Immature natural killer cell (primary cell): ENCODE measurements at places on chromosomes 7 and 10. TPM values are rescaled to one million over a fixed set of nuclear protein-coding genes. Genes with fewer than 3 reads are reported as not detected.

The PTF1A gene
- not detected for polyA plus RNA-seq

The HECW1 gene
- polyA plus RNA-seq: not detected

GRCh38 chr10:117226813-117227451 is 14.0 kb upstream of the SLC18A2 start:
- no peaks in the 10 kb centered on the region for H3K4me1 ChIP-seq
- H3K4me3 ChIP-seq: no peak overlapping the region
- no peak for DNase-seq
- no peaks in the 10 kb centered on the region for H3K36me3 ChIP-seq
- H3K27me3 ChIP-seq: no peaks in the 10 kb centered on the region
- H3K27ac ChIP-seq: no peak overlapping the region

DNA sequence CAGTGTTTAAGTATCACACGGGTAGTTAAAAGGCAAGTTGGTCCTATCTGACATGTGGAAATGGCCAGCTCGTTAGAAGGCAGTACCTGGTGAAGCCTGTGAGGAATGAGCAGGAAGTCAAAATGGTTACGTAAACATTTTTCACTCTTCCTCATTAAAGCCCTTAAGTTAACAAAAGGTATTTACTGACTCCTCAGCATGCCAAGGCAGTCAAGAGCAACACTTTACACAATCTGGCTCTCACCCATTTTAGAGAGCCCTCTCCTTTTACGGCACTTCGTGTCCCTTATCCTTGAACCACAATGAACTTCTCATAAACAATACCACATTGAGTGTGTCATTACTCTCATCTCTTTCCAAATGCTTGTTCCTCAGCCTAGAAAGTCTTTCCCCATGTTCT is 11.0 kb upstream of the RSBN1L start:
- no peak overlapping the region for H3K27ac ChIP-seq
- H3K27me3 ChIP-seq: no peaks in the 10 kb centered on the region
- no peak for DNase-seq
- H3K36me3 ChIP-seq: peaks cover 18% of the 10 kb centered on the region
- peaks cover 22% of the 10 kb centered on the region for H3K4me1 ChIP-seq
- no peak overlapping the region for H3K4me3 ChIP-seq

DNA sequence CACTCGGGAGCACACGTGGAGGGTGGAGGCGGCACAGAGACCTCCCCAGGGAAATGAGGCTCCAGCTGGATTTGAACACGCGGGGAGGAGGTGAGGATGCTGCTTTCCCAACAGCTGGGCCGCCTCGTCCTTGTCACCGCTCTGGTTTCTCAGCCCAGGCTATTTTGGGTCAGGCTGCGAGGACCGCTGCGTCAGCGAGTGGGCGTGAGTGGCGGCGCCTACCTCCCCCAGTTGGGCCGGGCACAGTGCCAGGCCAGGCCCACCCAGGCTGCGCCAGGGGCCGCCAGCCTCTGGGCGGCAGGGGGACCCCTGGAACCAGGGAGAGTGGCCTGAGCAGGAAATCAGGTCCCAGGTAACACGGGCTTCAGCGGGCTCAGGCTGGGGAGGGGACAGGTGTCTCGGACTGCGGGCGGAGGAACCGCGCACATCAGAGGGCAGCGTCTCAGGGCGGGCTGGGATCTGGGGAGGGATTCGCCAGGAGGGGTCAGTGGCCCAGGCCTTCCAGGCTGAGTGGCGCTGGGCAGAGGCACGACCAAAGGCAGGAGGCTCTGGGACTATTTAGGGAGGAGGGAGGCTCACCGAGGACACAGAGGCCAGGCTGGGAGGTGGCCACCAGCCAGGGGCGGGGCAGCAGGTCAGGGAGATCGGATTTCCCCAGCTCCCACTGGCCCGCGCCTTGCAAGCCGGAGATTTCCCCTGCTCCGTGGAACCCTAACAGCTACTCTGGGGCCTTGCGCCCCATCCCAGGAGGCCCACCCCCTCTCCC is 125.2 kb upstream of the RET start:
- no peaks in the 10 kb centered on the region for H3K4me1 ChIP-seq
- H3K27me3 ChIP-seq: no peaks in the 10 kb centered on the region
- no peak overlapping the region for H3K27ac ChIP-seq
- DNase-seq: no peak
- H3K36me3 ChIP-seq: no peaks in the 10 kb centered on the region
- H3K4me3 ChIP-seq: no peak overlapping the region
